ENCODE measurements at places on chromosomes 5 and 9. TPM values are rescaled to one million over a fixed set of nuclear protein-coding genes. Genes with fewer than 3 reads are reported as not detected.

The DDX31 gene
- 29.0 TPM for total RNA-seq

The RPS23 gene
- 5,375 TPM for total RNA-seq

The SPATA31E1 gene
- not detected for total RNA-seq

The ADAMTS13 gene
- 0.51 TPM for total RNA-seq

The CKMT2 gene
- total RNA-seq, result not detected

The ST8SIA4 gene
- 0.58 TPM for total RNA-seq

The THBS4 gene
- not detected for total RNA-seq

The TMEM174 gene
- not detected for total RNA-seq

The WNK2 gene
- total RNA-seq, result 4.1 TPM
